ENCODE measurements at places on chromosomes 6 and 20.

- no peak for DNase-seq
Observed at GRCh38 chr20:43300901-43301300, 111.2 kb upstream of the PTPRT start.

- DNase-seq, result no peak
Observed at GRCh38 chr6:89716532-89716931, 78.0 kb upstream of the LYRM2 start.

DNA sequence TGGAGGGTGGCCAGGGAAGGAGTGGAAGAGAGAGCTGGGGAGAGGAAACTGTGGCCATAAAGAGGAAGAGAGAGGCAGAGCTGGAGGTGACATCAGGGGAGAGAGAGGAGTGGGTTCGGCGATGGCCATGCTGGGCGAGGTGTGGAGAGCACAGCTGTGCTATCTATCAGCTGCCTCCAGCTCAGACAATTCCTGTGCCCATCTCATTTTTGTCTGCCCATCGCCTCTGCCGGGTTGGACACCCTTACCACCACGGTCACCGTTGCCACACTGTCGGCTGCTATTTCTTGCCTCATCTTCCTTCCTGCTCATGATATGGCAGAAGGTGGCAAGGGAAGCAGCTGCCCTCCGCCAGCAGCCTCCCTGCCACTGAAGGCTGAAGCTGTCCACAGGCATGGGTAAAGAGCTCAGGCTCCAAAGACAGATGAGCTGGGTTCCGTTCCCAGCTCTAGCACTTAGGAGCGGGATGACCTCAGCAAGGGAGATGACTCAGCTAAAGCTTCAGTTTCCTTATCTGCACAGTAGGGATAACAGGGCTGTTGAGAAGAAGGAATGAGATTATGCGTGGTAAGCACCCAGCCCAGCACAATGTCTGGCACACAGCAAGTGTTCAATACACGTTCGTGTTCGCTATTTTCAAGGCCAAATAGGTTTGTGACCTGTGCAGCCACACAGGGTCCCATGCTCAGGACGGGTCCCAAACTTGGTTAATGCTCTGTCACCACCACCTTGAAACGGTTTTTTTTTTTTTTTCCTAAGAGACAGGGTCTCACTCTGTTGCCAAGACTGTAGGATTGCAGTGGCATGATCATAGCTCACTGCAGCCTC, 21.9 kb upstream of the TAF8 start:
- no peak for DNase-seq

- no peak for DNase-seq
Observed at GRCh38 chr20:15623215-15623614, 950.0 kb downstream of the KIF16B start.

DNA sequence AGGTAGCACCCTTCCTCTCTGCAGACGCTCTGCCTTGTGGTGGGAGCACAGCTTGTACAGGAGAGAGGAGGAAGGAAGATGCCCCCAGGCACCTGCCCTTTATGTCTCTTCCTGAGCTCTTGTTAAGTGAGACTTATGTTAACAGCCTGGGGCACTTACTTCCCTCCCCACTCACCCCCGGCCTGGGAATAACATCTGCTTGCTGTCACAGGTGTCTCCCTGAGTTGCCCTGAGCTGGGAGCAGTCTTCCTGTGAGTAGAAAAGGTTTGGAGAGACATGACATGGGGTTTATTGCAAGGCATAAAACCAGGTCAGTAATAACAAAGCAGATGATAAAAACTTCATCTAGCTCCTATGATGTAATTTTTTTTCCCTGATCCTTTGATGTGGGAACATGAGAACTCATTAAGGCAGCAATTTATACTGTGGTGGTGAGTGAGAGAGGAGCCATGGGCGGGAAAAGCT, 1.9 kb downstream of the SSTR4 start:
- DNase-seq, result no peak

DNA sequence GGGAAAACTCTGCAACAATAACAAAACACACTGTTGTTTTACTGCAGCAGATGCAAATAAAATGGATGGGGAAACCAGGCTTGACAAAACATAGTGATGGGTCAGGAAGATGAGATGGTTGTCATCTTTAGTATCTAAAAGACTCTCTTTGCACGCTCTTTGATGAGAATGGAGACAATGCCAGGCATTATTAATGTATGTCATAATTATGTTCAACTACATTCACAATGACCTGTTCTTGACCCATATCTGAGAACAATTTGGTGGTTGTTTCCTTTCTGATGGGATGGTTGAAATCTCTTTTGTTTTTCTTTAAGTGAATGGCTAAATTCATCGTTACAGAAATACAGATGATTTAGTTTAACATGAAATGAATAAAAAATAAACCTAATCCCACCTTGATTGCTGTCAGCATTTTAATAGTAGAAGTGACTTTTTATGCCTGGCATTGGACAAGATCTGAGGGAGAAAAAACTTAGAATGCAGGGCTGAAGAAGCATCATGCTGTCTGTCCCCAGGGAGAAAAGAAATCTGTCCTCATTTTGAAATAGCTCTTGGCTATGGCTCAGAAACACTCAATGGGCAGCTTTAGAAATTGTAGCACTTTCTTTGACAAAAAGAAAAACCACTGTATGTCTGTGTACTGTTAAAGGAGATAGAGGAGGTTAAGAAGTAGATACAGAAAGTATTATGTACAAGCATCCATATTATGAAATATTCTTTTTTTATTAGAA, 12.4 kb upstream of the GRIK2 start:
- no peak for DNase-seq

- DNase-seq, result no peak
Observed at GRCh38 chr6:51098791-51099190, 280.1 kb downstream of the TFAP2B start.

DNA sequence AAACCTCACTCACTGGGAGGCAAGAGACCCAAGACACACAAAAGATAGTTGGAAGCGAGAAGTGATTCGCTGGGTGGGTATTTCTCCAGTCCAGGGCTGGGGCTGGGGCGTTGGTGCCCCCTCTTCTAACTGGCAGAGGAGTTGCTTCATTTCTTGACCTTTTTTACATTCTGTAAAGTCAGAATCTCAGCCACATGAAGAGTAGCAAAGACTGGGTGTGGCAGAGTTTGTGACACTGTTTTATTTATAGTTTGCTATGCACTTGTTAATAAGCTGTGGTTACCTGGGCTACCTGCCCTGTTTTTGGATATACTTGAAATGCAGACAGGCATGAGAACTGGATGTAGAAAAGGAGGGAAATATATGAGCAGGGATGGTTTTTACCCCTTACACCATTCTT, 42.3 kb downstream of the IL20RA start:
- DNase-seq, result peak; percentile 61

- DNase-seq, result no peak
Observed at GRCh38 chr20:33296206-33296605, 13.2 kb downstream of the BPIFB1 start.

DNA sequence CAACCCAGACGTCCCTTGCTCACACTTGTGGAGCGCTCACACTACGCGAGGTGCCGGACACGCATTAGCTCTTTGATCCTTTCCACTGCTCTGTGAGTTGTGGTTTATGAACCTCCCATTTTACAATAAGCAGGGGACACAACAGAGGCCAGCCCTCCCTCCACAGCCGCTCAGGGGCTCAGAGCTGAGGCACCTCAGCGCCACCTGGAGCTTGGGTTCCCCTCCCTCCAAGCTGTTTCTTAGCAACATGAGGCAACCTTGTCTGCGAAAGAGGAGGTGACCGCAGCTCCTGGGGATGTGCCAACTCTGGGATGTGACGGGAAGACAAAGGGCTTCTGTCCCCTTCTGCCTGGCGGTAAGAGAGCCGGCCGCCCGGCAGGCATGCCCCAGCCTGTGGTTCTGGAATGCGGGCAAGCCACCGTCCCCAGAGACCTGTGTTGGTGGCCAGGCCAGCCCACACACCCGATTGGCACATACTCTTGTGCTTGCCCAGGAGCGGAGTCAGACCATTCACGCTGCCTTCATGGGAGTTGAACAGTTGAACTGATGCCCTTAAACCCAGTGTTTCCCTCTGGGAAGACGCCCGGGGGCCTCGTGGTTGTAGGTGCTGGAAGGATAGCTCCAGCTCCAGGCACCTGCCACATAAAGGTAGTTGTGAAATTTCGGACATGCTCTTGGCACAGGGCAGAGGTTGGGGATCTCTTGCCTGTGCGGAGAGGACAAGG, 44.5 kb downstream of the RBM38 start:
- peak; percentile 99 for DNase-seq

- no peak for DNase-seq
Observed at GRCh38 chr6:42010185-42010891, 40.0 kb upstream of the TAF8 start.

GRCh38 chr6:118146584-118146983, 239.5 kb downstream of the SLC35F1 start:
- no peak for DNase-seq

DNA sequence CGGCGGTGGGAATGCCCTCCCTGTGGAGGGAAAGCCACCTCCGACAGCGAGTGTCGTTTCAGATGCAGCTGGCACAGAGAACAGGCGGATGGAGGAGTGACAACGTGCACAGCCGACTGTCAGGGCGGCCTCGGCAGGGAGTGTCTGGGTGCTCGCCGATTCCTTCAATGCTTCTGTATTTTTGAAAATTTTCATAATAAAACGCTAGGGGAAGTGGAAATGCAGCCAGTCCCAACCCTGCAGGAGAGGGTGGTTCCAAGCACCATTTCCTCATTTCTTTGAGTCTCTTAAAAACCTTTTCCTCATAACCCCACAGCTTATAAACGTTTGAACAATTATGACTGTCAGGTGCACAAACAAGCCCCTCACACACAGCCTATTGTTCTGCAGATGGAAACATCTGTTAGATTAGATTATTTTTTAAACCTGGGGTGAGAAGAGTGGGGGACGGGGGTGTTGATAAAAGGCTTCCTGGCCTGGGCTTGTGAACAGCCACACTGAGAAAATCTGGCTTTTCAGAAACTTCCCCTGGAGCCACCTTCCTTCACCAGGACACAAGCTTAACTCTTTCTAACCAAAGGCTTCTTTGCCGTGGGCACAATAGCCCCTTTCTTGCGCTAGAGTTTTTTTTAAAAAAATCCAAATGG, 228.9 kb downstream of the ANKRD60 start:
- DNase-seq, result no peak

DNA sequence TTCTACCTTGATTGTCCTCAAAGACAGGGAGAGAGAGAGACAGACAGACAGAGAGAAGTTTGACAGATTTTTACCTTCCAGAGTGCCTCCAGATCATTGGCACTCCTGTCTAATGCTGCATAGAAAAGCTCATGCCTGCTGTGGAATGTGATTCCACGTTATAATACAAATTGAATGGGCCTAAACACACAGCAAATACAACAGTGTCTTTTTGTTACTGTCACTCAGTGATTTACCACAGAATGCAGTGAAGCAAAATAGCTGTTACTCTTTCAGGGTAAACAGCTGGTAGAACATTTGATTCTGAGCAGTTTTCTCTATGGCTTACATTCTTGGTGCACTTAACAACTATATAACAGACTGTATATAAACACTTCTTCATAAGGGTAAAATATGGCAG, 558.7 kb downstream of the LMBRD1 start:
- no peak for DNase-seq

DNA sequence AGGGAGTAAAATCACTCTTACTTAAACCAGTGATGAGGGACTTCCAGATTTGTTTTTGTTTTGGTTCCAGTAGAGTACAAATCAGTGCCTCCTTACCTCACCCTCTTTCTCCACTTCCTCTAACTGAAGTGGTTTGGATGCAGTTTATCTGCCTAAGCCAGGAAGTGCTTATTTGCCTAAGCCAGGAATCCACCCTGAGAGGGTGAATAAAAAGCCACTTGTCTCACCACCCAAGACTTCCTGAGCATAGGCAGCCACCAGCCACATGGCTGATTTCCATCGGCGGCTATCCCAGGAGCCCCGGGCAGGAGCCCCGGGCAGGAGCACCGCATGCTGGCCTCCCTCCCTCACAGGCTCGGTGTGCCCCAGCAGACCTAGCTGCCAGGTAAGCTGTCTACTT, 12.0 kb downstream of the LRP11 start:
- DNase-seq, result peak; percentile 93

GRCh38 chr6:123742626-123743025, 61.0 kb upstream of the NKAIN2 start:
- no peak for DNase-seq

GRCh38 chr6:44062771-44063560, 64.3 kb downstream of the MRPL14 start:
- no peak for DNase-seq

Data from DMS153 (cell line).